NCI-H526 (cell line): ENCODE measurements at places on chromosomes 3 and 15.

- DNase-seq, result no peak
Observed at GRCh38 chr3:150786791-150787190, 23.8 kb upstream of the SIAH2 start.

- no peak for DNase-seq
Observed at GRCh38 chr3:70980646-70981170, 602.8 kb downstream of the FOXP1 start.

- DNase-seq, result no peak
Observed at GRCh38 chr3:120438216-120438615, 12.6 kb downstream of the FSTL1 start.

DNA sequence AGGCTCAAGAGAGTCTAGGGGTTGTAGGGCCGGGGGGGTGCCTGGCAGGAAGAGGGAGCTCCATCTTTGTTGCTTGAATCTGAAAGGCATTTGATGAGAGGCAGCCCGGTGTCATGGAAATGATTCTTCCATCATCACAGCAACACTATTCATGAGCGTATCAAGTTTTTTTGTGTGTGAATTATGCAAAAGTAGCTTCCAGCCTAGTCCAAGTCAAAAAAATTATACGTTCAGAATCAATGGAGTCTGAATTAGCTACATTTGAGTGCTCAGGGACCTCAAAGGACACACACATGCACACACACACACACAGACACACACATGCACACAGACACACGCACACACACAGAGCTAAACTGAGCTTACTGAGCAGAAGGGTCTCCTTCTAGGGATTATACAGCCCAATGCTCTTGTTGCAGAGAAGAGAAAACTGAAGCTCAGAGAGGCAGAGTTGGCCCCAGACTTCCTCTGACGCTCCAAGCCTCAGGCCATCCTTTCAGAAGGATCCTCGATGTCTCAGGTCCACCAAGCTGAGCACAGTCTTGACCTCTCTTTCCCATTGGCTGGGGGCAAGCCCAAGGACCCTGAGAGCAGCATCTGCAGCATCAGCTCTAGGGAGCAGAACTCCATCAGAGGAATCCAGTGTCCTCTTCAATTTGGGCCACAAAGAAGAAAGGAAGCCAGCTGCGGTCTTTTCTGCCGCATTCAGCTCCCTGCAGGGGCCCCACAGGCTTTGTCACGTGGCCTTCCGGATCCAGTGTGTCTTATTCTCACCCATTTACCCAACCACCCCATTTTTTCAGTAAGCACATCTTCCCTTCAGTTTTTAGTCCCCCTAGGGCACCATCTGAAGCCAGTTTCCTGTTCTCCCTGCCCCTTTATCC is 228.0 kb downstream of the UACA start:
- DNase-seq, result no peak

GRCh38 chr3:49076646-49077045 is 17.2 kb downstream of the QRICH1 start:
- DNase-seq, result no peak

DNA sequence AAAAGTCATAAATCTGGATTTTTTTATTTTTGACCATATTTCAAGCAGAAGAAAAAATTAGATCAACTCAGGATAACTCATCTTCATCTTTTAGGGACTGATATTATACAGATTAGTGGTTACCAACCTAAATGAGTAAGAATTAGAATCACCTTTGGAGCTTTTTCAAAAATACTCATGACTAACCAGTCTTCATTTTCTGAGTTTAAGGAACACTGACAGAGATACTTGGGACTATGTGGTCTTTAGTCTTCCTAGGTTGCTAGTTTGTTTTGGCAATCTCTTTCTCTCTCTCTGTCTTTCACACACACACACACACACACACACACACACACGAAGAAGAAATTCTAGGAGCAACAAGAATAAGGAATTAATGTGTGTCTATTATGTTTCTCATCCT is 50.1 kb downstream of the TMOD3 start:
- no peak for DNase-seq

- no peak for DNase-seq
Observed at GRCh38 chr3:54376939-54377578, 254.7 kb downstream of the CACNA2D3 start.

DNA sequence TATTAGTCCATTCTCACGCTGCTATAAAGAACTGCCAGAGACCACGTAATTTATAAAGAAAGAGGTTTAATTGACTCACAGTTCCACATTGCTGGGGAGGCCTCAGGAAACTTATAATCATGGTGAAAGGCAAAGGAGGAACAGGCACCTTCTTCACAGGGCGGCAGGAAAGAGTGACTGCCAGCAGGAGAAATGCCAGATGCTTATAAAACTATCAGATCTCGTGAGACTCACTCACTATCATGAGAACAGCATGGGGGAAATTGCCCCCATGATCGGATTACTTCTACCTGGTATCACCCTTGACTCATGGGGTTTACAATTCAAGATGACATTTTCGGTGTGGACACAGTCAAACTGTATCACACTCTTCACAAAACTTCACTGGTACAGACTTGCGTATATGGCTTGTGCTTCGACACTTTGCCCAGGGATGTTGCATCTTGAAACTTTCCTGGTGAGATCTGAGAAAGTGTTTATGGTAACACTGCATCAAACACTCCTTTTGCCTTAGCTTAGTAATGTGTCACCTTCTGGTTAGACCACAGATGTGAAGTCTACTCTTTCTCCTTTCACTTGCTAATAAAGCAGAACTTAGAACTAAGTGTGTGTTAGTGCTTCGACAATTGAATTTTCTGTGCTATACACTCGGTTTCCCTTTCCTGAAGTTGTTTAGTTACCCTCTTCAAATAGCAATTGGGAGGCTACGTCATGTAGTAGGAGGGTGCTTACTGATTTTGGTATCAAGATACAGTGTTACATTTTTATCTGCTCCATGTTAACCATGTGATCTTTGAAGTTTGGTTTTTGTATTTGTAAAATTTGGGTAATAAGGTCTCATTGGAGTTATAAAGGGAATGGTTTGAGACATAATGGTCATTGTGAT is 185.7 kb downstream of the LPP start:
- no peak for DNase-seq

GRCh38 chr3:127073941-127074820 is 91.3 kb downstream of the PLXNA1 start:
- DNase-seq, result no peak

DNA sequence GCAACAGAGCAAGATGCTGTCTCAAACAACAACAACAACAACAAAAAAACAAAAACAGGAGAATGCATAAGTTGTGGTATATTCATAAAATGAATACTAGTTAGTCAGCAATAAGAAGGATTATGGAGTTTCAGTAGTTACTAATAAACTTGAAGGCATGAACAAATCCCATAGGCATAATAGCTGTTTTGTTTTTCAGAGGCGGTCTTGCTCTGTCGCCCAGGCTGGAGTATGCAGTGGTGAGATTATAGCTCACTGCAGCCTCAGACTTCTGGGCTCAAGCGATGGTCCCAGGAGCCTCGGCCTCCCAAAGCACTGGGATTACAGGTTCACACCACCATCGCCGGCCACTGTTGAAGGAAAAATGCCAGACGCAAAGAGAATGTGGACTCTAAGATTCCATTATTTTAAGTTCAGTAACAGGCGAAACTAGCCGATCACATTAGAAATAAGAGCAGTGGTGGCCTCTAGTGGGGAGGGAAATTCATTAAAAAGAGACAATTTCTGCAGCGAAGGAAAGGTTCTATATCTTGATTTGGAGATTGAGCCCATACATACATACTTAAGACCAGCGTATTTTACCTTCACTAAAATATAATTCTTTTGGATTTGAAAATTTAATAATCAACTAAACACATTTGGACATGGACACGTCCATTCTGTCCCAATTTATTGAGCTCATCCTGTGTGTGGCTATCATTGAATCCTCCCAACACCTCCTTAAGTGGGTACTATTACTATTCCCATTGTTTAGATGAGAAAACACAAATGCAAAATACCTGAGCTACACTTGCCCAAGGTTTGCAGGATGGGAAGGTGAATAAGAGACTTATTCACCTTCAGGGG is 27.4 kb upstream of the HDAC11 start:
- peak; percentile 38 for DNase-seq

DNA sequence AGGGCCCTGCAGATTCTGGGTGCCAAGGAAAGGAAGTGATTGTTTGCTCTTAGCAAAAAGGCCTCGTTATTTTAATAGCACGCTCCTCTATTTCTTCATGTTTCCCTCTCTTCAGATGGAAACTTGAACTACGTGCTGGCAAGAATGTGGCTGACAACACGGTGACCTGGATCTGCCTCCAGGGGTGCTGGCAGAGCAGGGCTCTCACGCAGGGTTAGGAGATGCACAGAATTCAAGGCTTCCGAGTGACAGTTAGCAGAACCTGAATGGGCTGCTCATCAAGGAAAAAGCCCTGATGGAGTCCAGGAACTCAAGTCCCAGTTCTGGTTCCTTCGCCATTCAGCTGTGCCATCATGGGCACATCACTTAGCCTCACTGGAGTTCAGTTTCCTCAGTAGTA is 22.7 kb downstream of the CYP19A1 start:
- DNase-seq, result no peak

GRCh38 chr15:69045802-69046201 is 31.3 kb downstream of the NOX5 start:
- DNase-seq, result peak; percentile 18

DNA sequence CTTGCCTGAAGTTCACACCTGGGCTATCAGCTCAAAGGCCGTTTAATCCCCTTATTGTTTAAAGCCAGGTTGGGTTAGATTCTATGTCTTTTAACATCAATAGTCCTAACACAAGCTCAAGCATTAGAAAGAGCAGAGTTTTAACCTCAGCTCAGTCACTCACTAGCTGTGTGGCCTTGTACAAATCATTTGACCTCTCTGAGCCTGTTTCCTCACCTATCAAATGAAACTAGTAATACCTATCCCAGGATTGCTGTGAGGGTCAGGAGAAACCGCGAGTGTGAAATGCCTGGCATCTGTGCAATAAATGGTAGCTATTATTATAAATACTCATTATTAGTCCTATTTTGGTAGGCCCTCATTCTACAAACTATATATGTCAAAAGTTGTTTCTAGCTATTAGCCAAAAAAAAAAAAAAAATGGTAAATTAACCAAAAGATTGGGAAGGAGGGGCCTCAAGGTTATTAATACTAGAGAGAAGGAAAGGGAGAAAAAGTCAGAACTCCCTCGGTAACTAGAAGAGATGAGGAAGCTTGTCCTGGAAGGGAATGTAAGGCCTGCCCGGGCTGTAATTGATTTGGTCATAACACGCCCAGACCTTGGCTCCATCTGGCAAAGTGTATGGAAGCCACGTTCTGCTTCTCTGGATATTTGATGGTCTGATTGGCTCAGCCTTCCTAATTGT is 510.5 kb upstream of the PROK2 start:
- no peak for DNase-seq

GRCh38 chr15:31294067-31294466 is 32.6 kb upstream of the KLF13 start:
- no peak for DNase-seq
